ENCODE measurements at places on chromosomes 7 and 10.

- peak; percentile 73 for DNase-seq
- no peaks in the 10 kb centered on the region for H3K36me3 ChIP-seq
- H3K4me3 ChIP-seq: no peak overlapping the region
- no peaks in the 10 kb centered on the region for H3K27me3 ChIP-seq
- H3K4me1 ChIP-seq: no peaks in the 10 kb centered on the region
These were observed 100.2 kb upstream of the PRSS58 start for GRCh38 chr7:142357953-142358520.

GRCh38 chr10:70324339-70324861, 40.6 kb upstream of the NPFFR1 start:
- H3K27me3 ChIP-seq: peaks cover 2% of the 10 kb centered on the region
- H3K27ac ChIP-seq: no peak overlapping the region
- DNase-seq: no peak
- H3K4me1 ChIP-seq: no peaks in the 10 kb centered on the region

- no peaks in the 10 kb centered on the region for H3K4me1 ChIP-seq
- H3K27me3 ChIP-seq: no peaks in the 10 kb centered on the region
- no peaks in the 10 kb centered on the region for H3K36me3 ChIP-seq
- DNase-seq: no peak
- H3K27ac ChIP-seq: no peak overlapping the region
These were observed 606.9 kb downstream of the SORCS3 start for GRCh38 chr10:105247831-105248499.

GRCh38 chr7:100804681-100805431, 22.5 kb downstream of the EPHB4 start:
- DNase-seq: peak; percentile 91
- H3K36me3 ChIP-seq: peaks cover 70% of the 10 kb centered on the region
- H3K27ac ChIP-seq: no peak overlapping the region
- H3K4me3 ChIP-seq: no peak overlapping the region

DNA sequence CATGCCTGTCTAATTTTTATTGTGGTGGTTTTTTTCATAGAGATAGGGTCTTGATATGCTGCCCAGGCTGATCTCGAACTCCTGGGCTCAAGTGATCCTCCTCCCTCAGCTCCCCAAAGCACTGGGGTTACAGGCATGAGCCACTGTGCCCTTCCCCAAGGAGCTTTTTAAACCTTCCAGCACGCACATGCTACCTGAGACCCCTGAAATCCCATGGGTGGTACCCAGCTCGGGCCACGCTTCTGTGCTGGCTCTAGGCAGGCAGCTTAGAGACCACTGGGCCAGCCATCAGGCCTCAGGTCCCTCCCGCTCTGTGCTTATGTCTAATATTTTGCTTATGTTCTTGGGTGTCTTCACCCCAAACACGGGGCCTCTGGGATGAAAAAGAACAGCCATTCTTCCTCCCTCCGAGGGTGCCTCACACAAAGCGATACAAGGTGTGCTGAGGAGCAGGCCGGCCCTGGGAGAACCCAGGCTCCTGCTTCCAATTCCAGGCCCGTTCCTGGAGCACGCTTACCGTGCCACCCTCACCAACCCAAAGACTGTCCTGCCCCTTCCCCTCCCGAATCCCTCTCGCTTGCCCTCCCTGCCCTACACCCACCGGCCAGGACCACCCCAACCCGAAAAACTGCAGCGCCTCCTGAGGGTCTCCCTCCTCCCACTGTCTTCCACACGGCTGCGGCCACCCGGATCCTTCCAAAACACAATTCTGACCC, 10.9 kb downstream of the SPOCK2 start:
- DNase-seq: no peak
- H3K27ac ChIP-seq: no peak overlapping the region
- H3K4me1 ChIP-seq: peaks cover 4% of the 10 kb centered on the region
- no peaks in the 10 kb centered on the region for H3K27me3 ChIP-seq

DNA sequence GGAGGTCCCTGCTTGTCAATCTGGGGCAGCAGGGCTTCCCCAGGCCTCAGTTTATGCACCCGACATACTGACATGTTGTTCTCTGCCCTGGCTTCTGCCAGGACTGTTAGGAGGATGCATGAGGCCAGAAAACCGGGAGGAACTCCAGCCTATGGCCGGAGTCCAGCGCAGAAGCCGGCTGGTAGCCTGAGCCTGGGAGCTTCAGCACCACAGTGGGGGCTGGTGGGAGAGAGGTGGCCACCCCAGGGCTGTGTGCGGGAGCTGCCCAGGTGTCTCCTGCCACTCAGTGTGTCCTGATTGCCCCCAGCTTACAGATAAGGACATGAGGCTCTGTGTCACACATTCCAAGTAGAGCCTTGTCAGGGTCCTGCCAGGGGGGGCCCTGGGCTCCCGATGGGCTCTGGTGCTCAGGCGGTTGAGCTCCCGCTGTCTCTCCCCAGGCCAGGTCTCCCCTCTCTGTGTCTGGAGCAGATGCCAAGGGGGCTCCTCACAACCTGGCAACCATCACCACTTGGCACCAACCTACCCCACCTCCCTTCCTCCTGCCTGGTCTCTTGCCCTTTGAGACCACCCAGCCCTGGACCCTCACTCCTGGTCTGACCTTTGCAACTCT, 32.3 kb downstream of the PPIF start:
- H3K27me3 ChIP-seq: no peaks in the 10 kb centered on the region
- peaks cover 8% of the 10 kb centered on the region for H3K4me1 ChIP-seq
- no peak overlapping the region for H3K4me3 ChIP-seq
- no peak overlapping the region for H3K27ac ChIP-seq
- H3K36me3 ChIP-seq: no peaks in the 10 kb centered on the region

DNA sequence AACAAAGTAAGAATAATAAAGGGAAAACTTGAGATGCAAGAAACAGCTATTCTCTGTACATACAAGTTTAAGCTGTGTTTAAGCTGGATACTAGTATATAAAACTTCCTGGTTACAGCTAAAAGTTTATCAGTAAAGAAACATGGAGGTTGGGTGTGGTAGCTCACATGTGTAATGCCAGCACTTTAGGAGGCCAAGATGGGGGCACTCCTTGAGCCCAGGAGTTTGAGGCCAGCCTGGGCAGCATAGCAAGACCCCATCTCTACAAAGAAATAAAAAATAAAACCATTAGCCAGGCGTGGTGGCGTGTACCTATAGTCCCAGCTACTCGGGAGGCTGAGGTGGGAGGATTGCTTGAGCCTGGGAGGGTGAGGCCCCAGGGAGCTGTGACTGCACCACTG, 3.2 kb downstream of the RSU1 start:
- H3K27me3 ChIP-seq: no peaks in the 10 kb centered on the region
- no peaks in the 10 kb centered on the region for H3K36me3 ChIP-seq
- no peak overlapping the region for H3K27ac ChIP-seq

GRCh38 chr10:135601-136464, 578 bp downstream of the ZMYND11 start:
- H3K27me3 ChIP-seq: no peaks in the 10 kb centered on the region
- peak overlapping the region; percentile 86 for H3K4me3 ChIP-seq
- H3K27ac ChIP-seq: peak overlapping the region; percentile 90
- DNase-seq: peak; percentile 49

DNA sequence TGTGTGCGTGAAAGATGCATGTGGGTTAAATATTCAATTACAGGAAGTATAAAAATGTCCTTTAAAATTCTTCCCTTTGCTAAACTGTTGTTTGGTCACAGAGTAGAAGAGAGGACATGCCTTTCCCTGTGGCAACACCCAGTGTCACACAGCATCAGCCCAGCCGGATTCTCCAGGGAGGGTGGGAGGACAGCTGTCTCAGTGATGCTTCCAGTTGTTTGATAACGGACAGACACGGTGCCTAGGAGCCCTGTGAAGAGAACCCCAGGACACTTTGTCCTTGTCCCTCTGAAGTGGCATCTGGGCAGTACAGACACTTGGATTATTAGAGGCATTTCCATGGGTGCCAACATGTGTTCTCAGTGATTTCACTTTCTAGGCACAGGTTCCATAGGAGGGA, 306.6 kb upstream of the LRGUK start:
- H3K4me1 ChIP-seq: no peaks in the 10 kb centered on the region
- H3K4me3 ChIP-seq: no peak overlapping the region
- no peak for DNase-seq

DNA sequence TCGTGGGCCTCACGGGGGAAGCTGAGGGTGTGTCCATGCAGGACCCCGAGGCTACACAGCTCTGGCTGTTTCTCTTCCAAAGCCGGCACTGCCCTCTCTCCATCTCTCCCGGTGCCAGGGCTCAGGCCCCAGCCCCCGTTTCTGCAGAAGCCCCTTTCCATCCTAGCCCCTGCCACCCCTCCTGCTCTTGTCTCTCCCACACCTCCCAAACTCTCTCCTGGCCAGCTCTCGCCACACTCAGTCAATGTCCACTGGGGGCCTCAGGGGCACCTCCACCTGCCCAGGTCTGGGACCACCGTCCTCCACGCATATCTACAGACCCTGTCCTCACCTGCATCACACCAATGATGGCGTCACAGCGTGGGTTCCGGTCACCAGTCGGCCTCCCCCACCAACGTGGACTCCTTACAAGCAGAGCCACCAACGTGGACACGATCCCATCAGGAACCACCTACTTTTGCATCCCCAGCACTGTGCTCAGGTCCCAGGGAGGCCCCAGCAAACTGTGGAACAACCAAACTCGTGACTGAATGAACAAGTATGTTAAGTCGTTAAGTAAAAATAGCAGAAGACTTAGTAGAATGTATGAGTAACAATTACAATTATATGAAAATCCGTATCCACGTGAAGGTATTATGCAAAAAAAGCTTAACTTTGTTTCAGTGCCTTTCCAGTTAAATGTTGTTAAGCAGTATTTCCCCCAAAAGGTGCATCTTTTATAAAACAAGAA, 38.4 kb downstream of the DIP2C start:
- DNase-seq: no peak
- no peak overlapping the region for H3K4me3 ChIP-seq
- H3K27me3 ChIP-seq: no peaks in the 10 kb centered on the region
- peaks cover 6% of the 10 kb centered on the region for H3K4me1 ChIP-seq

DNA sequence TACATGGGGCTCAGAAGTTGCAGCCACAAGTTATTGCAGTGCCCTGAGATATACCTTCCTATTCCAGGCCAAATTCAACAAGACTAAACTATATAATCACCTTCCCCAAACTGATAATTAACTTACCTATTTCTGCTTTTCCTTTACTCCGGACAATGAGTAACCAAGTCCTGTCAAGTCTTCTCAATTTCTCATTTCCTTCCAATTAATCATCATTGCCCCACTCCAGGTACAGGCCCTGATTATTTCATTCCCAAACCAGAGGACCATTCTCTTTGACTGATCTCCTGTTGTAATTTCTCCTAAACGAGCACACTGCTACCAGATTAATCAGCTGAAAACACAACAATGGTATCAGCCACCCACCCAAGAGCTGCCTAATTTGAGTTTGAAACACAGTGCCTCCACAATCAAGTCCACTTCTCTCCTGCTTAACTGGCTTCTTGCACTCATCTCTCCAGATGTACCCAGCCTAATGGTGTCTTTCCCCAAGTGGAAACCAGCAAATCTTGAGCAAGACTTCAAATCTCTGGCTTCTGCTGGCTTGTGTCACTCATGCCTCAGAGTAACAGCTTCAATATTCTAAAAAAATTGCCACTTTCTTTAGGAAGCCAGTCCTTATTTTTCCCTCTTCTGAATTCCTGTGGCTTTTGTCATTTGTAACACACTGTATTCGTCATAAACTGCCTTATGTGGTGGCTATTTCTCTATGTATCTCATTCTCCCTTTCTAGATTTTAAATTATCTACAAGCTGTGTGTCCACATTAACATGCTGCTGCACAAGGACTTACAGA, 89.1 kb downstream of the CDK6 start:
- H3K27ac ChIP-seq: no peak overlapping the region
- H3K4me1 ChIP-seq: peaks cover 3% of the 10 kb centered on the region
- DNase-seq: no peak
- no peak overlapping the region for H3K4me3 ChIP-seq
- H3K27me3 ChIP-seq: no peaks in the 10 kb centered on the region

GRCh38 chr10:35215107-35215506, 88.5 kb downstream of the CREM start:
- DNase-seq: no peak
- no peak overlapping the region for H3K4me3 ChIP-seq
- no peaks in the 10 kb centered on the region for H3K27me3 ChIP-seq
- peaks cover 5% of the 10 kb centered on the region for H3K4me1 ChIP-seq
- no peaks in the 10 kb centered on the region for H3K36me3 ChIP-seq

GRCh38 chr7:74010407-74010806, 17.6 kb upstream of the ELN start:
- DNase-seq: no peak
- H3K4me1 ChIP-seq: peaks cover 10% of the 10 kb centered on the region
- no peak overlapping the region for H3K4me3 ChIP-seq
- no peaks in the 10 kb centered on the region for H3K36me3 ChIP-seq
- no peak overlapping the region for H3K27ac ChIP-seq

- H3K27me3 ChIP-seq: no peaks in the 10 kb centered on the region
- H3K27ac ChIP-seq: no peak overlapping the region
- no peak for DNase-seq
- H3K36me3 ChIP-seq: no peaks in the 10 kb centered on the region
- H3K4me1 ChIP-seq: no peaks in the 10 kb centered on the region
These were observed 661.2 kb downstream of the AUTS2 start for GRCh38 chr7:70259502-70259901.

DNA sequence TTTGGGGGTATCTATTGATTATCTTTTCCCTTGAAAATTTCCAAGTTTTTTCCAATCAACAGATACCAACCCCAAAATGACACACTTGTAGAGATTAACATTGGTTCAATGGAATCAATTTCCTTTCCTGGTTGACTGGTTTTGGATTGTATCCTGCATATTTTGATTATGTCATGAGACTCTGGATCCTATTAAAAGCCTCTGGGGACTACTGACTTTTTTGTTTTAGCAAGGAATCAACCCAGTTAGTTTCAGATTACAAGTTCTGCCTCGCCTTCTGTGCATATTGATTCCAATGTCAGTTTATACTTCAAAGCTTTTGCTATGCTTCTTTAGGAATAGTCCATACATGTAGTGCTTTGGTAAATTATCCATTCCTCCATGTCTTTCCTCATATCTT, 29.2 kb downstream of the COPG2 start:
- DNase-seq: no peak
- H3K36me3 ChIP-seq: peaks cover 6% of the 10 kb centered on the region
- no peaks in the 10 kb centered on the region for H3K4me1 ChIP-seq
- H3K27ac ChIP-seq: no peak overlapping the region
